ENCODE measurements at places on chromosomes 11 and 22.

DNA sequence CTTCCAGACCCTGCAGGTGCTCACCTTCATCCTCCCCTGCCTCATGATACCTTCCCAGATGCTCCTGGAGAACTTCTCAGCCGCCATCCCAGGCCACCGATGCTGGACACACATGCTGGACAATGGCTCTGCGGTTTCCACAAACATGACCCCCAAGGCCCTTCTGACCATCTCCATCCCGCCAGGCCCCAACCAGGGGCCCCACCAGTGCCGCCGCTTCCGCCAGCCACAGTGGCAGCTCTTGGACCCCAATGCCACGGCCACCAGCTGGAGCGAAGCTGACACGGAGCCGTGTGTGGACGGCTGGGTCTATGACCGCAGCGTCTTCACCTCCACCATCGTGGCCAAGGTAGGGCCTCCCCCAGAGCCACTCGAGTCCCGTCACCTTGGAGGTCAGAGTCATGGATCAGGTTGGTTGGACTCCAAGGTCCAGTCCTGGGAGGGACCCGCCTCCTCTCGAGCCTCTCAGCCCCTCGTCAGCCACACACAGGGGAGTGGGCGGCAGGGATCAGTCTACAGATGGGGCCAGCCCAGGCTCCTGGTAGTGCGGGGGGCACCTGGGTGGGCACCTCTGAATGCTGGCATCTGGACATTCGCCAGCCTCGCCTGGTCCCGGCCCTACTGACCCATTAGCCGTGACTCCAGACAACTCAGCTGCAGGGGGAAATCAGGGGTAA is 34.8 kb upstream of the SLC22A12 start:
- no peak for DNase-seq

DNA sequence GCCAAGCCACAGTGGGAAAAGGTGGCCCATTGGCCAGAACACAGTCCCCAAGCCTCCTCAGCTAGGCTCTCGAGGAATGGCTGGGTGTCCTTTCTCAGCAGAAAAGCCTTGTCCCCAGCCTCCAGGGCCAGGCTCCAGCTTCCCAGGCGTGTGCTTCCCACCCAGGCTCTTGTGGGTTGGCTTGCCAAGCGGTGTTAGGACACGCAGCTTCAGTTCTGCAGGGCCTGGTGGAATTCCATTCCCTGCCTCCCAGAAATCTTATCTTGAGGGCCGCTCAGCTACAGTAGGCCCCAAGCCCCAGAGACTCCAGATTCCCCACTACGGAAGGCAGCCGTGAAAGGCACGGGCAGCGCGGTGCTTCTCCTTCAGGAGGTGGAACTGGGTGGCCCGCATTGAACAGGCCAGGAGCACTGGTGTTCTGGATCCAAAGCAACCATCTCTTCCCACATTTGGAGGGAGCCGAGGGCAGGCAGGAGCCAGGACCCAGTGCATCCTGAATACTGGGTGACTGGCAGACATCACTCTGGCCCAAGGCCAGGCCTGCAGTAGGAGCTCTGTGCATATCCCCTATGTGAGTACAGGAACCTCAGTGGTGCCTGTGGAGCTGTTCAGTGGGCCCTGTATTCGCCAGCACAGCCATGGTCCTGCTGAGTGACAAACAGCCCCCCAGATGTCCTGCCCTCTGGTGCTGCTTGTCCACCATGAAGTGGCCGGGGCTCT is 16.7 kb upstream of the KCNQ1OT1 start:
- DNase-seq: no peak

- no peak for DNase-seq
Observed at GRCh38 chr11:124672536-124673215, 863 bp downstream of the SIAE start.

GRCh38 chr11:130178441-130179339 is 19.1 kb downstream of the ST14 start:
- DNase-seq: no peak
